GM12892 (cell line): ENCODE measurements at places on chromosomes 7 and 10.

GRCh38 chr10:98264378-98265065 is 3.5 kb downstream of the LOXL4 start:
- no peak for DNase-seq

DNA sequence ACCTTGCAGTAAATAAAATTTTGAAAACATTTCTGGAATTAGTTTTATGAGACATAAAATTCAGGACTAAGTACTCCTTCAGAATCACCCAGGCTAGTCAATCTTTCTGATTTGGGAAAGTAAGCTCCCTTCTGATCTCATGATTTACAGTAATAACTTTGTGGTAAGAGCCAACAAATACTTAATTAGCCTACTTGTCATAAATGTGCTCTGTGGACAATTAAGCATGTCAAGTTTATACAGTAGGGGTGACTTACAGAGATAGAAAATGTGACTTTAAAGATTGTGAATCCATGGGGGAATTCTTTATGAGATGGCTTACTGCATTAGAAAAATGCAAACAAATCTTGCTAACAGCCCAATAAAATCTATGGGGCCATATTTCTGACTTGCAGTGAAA is 616.9 kb upstream of the GHITM start:
- DNase-seq: no peak

GRCh38 chr7:152115021-152115718 is 89.7 kb downstream of the GALNT11 start:
- DNase-seq: no peak

GRCh38 chr7:159040912-159041711 is 103.6 kb downstream of the VIPR2 start:
- no peak for DNase-seq

DNA sequence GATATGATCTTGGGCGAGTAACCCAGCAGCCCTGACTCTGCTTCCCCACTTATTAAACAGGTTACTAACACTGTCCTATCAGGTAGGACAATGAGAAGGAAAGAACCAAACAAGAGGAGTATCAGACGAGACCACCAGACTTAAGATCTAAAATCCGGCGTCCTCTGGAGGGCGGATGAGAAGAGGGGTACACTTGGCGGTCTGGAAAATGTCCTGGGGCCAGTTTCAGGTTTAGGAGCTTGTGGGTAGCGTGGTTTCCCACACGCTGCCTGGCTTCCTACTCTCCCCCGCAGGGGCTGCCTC is 635 bp downstream of the ZNF32 start:
- DNase-seq: no peak

- DNase-seq: no peak
Measured at GRCh38 chr7:135712182-135712782, 15.7 kb downstream of the SLC13A4 start.
